ENCODE measurements at places on chromosomes 12 and 14.

DNA sequence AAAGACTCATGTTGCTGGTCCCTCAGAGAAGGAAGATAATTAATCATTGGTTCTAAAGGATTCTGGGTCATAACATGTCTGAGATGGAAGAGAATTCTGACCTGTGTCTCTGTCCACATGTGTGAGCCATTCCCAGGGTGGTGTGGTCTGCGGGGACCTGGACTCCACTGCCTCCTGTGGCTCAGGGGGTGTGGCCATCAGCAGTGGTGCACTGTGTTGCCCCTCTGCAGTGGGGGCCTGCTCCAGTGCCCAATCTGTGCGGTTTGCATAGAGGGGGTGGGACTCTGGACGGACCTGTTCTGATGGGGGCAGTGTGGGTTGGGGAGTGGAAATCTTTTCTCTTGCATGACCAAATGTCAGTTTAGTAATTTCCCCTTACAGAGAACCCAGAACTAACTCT is 13.5 kb downstream of the KRT85 start:
- DNase-seq = no peak
- peaks cover 21% of the 10 kb centered on the region for H3K4me1 ChIP-seq
- no peak overlapping the region for H3K27ac ChIP-seq

GRCh38 chr12:6057700-6058099 is 66.8 kb downstream of the VWF start:
- H3K27ac ChIP-seq = no peak overlapping the region
- H3K4me1 ChIP-seq = no peaks in the 10 kb centered on the region
- H3K4me3 ChIP-seq = no peak overlapping the region
- no peaks in the 10 kb centered on the region for H3K36me3 ChIP-seq
- peaks cover 18% of the 10 kb centered on the region for H3K27me3 ChIP-seq
- no peak for DNase-seq

DNA sequence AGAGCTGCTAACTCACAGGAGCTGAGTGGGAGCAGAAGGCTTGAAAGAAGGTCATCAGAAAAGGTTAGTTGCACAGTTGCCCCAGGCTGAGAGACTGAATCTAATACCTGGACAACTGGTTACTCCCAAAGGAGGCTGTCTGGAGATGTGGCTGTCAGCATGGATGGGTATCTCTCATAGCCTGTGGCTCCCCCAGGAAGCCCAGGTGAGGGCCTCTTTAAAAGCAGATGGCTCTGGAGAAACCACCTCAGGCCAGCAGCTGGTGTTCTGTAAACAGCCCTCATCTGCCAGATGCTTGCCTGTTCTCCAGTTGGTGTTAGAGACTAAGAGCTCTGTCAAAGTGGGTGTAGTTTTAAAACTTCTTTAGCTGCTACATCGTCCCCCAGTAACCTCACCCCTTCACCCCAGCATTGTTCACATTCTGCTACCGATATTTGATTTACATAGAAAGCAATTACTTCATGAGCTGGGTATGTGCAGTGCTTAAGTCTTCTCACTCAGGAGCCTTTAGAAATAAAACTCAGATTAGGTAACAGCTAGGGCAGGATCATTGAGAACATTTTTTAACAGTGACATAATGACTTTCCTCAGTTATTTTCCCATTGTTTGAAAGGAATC is 25.8 kb downstream of the DACT1 start:
- DNase-seq = no peak
- no peak overlapping the region for H3K27ac ChIP-seq
- peaks cover 3% of the 10 kb centered on the region for H3K27me3 ChIP-seq
- peaks cover 11% of the 10 kb centered on the region for H3K4me1 ChIP-seq

GRCh38 chr14:89117012-89117411 is 292.6 kb downstream of the TTC8 start:
- H3K36me3 ChIP-seq = no peaks in the 10 kb centered on the region
- H3K27me3 ChIP-seq = peaks cover 4% of the 10 kb centered on the region
- no peak overlapping the region for H3K27ac ChIP-seq

GRCh38 chr12:38053655-38054464 is 262.7 kb upstream of the ALG10B start:
- no peaks in the 10 kb centered on the region for H3K4me1 ChIP-seq
- no peak for DNase-seq
- no peak overlapping the region for H3K27ac ChIP-seq
- H3K4me3 ChIP-seq = no peak overlapping the region

GRCh38 chr14:47466916-47467315 is 208.5 kb downstream of the MDGA2 start:
- no peaks in the 10 kb centered on the region for H3K36me3 ChIP-seq
- no peaks in the 10 kb centered on the region for H3K4me1 ChIP-seq
- H3K27ac ChIP-seq = no peak overlapping the region
- DNase-seq = no peak

DNA sequence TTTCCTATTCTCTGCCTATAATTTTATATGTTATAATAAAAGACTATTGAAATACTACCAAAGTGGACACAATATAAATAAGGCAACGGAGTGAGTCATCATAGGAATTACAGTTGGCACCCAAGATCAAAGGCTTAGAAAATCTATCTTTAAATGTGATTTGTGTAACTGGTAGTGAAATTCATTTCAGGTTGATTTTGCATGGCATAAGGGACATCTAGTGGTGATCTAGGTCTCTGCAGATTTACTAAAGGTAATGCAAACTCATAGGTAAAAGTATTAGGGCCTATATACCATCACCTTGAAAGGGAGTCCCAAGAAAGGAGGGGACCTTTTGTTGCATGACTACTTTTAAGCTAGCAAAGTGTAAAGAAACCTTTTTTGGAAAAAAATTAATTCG is 527.2 kb downstream of the NRXN3 start:
- H3K36me3 ChIP-seq = no peaks in the 10 kb centered on the region
- no peaks in the 10 kb centered on the region for H3K4me1 ChIP-seq
- H3K4me3 ChIP-seq = no peak overlapping the region
- no peak for DNase-seq
- no peak overlapping the region for H3K27ac ChIP-seq
- H3K27me3 ChIP-seq = no peaks in the 10 kb centered on the region

GRCh38 chr14:32426028-32426427 is 96.9 kb downstream of the AKAP6 start:
- H3K27ac ChIP-seq = no peak overlapping the region
- no peaks in the 10 kb centered on the region for H3K4me1 ChIP-seq
- H3K4me3 ChIP-seq = no peak overlapping the region
- DNase-seq = no peak

GRCh38 chr12:27822076-27822712 is 42.2 kb upstream of the MANSC4 start:
- peak overlapping the region; percentile 34 for H3K27ac ChIP-seq
- peaks cover 20% of the 10 kb centered on the region for H3K4me1 ChIP-seq
- no peaks in the 10 kb centered on the region for H3K36me3 ChIP-seq

DNA sequence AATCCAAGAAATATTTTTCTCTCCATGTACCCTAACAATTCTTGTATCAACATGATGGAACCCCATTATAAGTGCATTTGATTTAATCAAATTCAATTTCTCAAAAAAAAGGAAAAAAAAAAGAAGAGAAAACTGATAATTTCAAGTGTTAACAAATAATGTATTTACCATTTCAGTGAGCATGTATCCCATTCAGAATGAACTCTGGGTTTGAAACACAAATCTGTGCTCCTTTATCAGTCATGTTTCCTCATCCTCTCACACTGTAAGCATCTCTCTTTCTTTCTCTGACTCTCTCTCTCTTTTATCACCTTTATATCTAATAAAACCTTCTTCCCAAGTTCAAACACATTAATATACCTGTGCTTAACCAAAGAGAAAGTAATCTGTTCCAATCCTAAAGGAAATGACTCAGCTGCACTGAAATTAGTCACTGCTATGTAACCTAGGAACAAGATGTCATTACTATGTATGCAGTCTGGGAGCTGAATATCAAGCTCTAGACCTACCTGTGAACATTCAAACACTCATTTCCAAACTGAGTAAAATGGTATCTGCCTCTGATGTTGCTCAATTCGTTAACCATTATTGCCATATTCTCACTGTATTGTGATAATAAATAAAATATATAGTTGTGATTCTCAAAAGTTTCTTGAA is 135.0 kb upstream of the LRIG3 start:
- H3K27ac ChIP-seq = no peak overlapping the region
- no peak overlapping the region for H3K4me3 ChIP-seq
- H3K4me1 ChIP-seq = no peaks in the 10 kb centered on the region
- no peak for DNase-seq
- no peaks in the 10 kb centered on the region for H3K36me3 ChIP-seq

- H3K27ac ChIP-seq = peak overlapping the region; percentile 37
- peaks cover 44% of the 10 kb centered on the region for H3K4me1 ChIP-seq
- no peaks in the 10 kb centered on the region for H3K27me3 ChIP-seq
- no peak for DNase-seq
These were observed 196.3 kb upstream of the PLEKHG7 start for GRCh38 chr12:92506460-92506859.

DNA sequence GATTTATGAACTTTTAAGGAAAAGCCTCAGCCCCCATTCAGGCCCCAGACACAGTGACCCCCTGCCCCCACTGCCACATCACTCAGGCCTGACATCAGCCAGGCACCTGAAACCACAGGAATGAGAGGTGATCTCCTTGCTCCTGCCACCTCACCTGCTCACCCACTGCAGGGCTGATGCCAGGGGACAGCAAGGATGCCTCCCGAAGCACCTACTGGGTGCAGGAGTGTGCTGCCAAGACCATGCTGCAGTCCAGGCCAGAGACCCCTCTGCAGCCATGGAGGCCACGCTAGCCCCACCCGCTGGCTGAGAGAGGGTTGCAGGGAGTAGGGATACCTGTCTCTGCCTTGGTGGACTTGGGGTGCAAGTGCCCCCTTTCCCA is 18.6 kb upstream of the KRT7 start:
- DNase-seq = no peak
- H3K27ac ChIP-seq = no peak overlapping the region
- no peaks in the 10 kb centered on the region for H3K4me1 ChIP-seq
- H3K4me3 ChIP-seq = no peak overlapping the region
- peaks cover 27% of the 10 kb centered on the region for H3K27me3 ChIP-seq

DNA sequence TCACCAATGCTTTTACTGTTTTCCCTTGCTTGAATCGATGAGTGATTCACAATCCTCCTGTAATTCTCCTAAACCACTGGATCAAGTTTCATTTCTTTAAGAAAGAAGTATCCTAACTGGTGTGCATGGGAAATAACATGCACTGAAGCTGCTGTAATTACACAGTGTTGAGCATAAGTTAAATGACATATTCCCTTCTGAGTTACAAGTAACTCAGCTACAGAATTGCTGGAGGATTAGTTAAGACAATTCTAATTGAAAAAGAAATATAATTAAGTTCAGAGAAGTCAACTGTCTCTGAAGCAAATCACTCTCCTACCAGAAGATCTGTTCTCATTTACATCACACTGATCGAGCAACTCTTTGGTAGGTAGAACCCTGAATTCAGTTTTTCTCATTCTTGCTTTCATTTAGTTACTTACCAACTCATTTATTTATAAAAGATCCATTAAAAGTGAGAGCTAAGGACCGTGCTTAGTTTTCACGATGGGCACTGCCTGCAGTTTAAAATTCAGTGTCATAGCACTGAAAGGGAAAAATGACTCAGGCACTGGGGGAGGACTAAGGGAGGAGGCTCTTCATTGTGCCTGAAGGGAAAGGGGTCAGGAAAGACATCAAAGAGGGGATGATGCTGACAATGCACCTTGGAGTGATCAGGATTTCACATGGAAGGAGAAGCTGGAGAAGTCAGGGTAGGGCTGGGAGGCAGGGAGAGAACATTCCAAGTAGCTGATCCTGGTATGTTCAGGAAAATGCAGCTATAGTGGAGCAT is 327.2 kb downstream of the EMP1 start:
- no peaks in the 10 kb centered on the region for H3K4me1 ChIP-seq
- no peaks in the 10 kb centered on the region for H3K27me3 ChIP-seq
- no peak for DNase-seq

DNA sequence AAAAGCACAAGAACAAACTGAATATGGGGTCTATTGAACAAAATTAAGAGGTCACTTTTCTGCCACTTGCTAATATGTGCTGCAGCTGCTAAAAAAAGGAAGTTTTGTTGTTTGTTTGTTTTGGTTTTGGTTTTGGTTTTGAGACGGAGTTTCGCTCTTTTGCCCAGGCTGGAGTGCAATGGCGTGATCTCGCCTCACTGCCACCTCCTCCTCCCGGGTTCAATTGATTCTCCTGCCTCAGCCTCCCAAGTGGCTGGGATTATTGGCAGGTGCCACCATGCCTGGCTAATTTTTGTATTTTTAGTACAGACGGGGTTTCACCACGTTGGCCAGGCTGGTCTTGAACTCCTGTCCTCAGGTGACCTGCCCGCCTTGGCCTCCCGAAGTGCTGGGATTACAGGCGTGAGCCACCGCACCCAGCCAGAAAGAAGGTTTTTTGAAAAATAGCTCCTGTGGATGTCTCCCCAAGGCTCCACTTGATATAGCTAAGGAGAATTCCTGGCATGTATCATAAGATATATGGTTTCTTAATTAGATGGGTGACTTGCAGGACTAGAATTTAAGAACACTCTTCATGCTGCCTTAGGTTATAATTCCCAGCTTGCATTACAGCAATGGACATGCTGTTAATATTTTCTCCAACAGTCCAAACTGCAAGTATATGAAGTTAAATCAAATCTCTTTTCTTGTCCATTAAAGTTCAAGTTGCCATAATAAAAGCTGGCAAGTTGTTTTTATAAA is 237.6 kb upstream of the AMIGO2 start:
- peaks cover 41% of the 10 kb centered on the region for H3K4me1 ChIP-seq
- DNase-seq = peak; percentile 34
- peaks cover 5% of the 10 kb centered on the region for H3K36me3 ChIP-seq
- peak overlapping the region; percentile 62 for H3K27ac ChIP-seq
- H3K27me3 ChIP-seq = no peaks in the 10 kb centered on the region

- no peak overlapping the region for H3K4me3 ChIP-seq
- H3K4me1 ChIP-seq = peaks cover 16% of the 10 kb centered on the region
- no peaks in the 10 kb centered on the region for H3K27me3 ChIP-seq
- no peak overlapping the region for H3K27ac ChIP-seq
These were observed 15.6 kb upstream of the MCRS1 start for GRCh38 chr12:49583366-49584094.

DNA sequence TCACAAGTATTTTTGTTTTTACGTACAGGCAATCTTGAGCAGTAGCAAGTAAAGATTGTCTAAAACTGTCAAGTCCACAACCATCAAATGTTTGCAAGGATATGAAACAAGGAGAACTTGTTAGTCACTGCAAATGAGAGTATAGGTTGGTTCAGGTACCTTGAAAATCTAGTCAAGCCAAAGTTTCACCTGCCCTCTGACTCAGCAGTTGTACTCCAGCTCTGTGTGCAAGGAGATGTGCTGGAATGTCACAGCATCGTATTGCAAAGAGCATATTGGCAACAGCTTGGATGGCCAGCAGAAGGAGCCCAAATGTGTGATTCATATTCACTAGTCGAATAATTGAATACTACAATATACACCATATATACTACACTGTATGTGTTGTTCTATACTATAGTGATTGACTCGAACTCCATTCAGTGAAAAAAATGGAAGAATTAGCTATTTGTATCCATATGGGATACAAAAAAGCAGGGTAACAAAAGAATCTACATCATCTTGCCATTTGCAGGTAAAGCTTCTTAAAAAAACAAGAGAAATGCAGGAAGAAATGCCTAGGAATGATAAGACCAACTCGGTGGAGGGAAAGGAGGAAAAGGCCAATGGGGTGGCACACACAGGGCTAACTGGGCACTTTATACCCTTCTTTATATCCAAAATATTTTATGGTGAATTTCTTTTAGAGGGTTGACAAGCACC is 44.0 kb downstream of the EID3 start:
- H3K4me1 ChIP-seq = no peaks in the 10 kb centered on the region
- no peak overlapping the region for H3K4me3 ChIP-seq
- no peaks in the 10 kb centered on the region for H3K27me3 ChIP-seq

- no peaks in the 10 kb centered on the region for H3K36me3 ChIP-seq
- no peak overlapping the region for H3K4me3 ChIP-seq
- H3K4me1 ChIP-seq = no peaks in the 10 kb centered on the region
- H3K27ac ChIP-seq = no peak overlapping the region
- peaks cover 28% of the 10 kb centered on the region for H3K27me3 ChIP-seq
These were observed 60.7 kb upstream of the DCD start for GRCh38 chr12:54708826-54709225.

- H3K27ac ChIP-seq = no peak overlapping the region
- peaks cover 8% of the 10 kb centered on the region for H3K4me1 ChIP-seq
- no peaks in the 10 kb centered on the region for H3K36me3 ChIP-seq
These were observed 11.6 kb downstream of the RFX4 start for GRCh38 chr12:106594447-106594846.

All from activated CD8-positive, alpha-beta T cell treated with anti-CD3 and anti-CD28 coated beads, Interleukin-2, amount 10 ng/mL, durations not matched to agents 7 days and 5 days (primary cell).